ENCODE measurements at places on chromosomes 3 and 15.

GRCh38 chr3:197367081-197367780, 68.8 kb upstream of the DLG1 start:
- DNase-seq = peak; percentile 94

DNA sequence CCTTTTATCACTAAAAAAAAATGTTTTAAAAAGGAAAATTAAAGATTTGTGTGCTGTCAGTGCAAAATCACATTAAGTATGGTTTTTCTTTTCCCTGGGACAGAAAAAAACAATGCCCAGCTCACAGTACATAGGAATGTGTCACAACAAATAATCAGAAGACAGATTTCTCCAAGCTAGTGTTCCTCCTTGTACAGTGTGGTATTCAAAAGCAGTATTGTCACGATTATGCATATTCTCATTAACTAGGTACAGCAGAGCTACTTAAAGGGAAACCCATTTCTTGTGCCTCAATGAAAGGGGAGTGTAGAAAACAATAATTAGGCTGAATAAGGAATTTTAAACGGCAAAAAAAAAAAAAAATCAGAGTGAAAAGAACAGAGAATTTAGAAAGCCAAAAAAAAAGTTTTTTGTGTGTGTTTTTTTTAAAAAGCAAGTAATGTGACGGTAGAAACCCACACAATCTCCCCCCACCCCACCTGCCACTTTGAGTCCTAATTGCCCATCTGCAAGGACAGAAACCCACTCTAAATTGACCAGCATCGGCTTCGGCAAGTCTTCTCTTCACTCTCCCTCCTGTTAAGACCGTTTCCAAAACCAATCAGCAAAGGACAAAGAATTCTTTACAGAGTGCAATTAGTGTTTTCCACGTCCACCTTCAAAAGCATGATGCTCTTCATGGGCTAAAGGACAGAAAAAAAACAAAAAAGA, 41.0 kb downstream of the EIF4E3 start:
- DNase-seq = no peak

GRCh38 chr3:12833222-12834161, 7.9 kb downstream of the RPL32 start:
- no peak for DNase-seq

- DNase-seq = no peak
Observed at GRCh38 chr15:66237513-66238235, 15.9 kb downstream of the MEGF11 start.

- no peak for DNase-seq
Observed at GRCh38 chr3:46361408-46362283, 7.7 kb downstream of the CCR2 start.

DNA sequence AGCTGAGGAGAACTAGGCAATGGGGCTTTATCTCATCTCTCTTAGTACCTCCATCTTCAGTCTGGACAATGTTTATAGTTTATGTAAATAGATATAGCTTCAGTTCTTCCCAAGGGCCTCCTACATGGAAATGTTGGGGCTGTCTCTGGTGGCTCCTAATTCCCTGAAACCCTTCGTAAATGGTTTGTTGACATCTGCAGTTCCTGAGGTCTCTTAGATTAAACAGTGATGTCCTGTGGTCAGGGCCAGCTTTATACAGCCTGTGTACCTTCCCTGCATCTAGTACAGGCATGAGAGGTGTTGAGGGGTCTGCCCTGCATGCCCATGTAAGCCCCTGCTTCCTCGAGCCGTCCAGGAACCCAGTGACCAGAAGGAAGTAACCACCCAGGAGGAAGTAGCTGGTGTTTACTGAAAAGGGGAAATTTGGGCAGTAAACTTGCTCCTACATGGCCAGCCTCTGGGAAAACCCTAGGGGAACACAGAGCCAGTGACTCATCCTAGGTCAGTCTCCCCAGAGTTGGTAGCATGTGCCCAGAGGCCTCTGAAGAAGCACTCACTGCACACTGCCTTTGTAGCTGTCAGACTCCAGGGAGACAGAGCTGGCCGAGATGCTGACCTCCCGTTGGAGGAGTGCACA, 4.7 kb upstream of the TBC1D2B start:
- DNase-seq = no peak

DNA sequence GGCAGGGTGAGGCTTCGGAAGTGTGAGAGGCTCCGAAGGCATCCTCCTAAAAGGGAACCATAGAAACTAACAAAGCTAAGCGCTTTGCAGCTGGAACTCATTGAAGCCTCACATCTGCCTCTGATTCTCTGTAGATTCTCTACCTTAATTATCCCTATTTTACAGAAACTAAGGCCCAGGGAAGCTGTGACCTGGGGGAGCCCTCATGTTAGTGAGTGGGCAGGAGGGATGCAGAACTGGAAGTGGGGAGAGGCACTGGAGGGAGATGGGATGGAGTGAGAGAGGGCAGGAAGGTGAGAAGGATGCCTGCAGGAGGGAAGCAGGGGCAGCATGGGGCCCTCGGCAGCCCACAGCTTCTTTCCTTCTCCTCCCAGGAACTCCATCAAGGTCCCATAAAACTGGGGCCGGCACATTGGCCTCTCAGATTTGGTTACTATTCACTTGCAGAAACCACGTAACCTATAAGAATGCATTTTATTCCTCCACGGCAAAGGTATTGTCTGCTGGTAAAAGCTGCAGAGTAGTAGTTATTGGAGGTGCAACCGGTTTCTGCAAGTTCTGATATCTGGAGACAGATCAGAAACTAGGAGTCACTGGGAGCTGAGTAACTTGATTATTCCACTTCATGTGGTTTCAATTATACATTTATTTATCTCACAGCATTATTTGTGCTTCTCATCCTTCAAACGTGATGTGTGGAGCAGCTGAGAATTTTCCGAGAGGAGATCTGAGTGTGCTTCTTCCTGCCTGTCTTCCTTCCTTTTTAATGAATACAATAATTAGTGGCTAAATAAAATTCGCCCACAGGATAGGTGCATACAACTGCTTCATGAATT, 24.0 kb upstream of the CHCHD6 start:
- DNase-seq = no peak

GRCh38 chr3:9676785-9677184, 26.8 kb upstream of the CPNE9 start:
- DNase-seq = no peak
